Right cardiac atrium (tissue), 5 donors: ENCODE measurements at places on chromosomes 2 and 18.

DNA sequence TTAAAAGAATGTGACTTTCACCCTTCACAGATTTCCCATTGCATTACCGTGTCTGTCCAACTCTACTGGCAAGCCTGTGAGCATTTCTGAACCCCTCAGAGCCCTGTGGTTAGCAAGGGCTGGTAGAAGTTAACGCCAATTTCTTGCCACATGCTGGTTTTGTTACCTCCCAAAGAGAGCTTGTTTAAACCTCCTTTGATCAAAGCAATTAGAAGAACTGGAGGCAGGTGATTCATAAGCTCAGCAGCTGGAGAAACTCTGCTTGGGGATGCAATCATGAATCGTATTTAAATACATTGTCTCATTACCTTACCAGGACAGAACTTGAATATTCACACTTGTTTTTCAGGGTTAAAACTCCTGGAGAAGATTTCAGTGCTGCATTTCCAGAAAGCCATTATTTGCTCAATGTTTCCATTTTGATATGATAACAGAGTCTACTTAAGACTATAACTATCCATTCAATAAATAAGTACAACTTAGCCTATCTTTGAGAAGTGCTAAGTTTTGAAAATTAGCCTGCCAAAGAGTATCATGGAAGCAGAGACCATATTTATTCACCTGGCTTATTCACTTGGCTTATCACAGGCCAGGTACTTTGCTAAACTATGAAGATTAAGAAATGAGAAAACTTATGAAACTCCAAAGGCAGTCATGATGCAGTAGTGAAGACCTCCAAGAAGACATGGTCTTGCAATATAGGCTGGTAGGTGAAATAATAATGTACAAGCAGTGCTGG, 292.8 kb downstream of the INSIG2 start:
- DNase-seq, result no peak

DNA sequence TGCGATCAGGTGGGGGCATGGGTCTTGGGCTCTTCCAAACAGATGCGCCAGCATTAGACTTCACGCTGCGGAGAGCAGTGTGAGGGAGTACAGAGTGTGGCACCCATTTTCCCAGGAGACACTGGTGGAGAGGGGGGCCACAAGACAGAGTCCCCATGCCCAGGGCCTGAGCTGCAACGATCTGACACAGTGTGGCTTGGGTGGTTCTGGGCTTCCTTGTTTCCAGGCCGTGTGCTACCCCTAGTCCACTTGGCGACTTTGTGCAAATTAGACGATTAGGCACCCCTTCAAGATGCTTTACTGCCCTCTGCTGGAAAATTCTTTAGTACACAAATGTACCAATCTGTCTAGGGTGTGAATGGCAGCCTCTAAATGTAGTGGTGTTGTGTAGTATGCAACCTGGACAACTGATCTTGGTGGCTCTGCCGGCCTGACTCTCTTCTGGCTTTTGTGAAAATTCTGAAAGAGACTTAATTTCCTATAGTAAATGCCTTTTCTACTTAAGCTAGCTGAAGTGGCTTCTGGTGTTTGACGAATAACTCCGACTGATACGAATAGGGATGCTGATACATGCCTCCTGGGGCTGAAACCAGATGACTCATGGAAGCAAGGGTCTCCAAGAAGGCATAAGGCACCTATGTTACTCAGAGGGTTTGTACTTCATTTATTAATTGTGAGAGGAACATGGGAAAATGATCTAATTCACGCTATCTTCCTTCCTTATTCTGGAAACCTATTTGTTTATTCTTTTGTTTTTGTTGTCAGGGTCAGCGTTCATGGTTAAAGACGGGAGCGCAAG, 92.3 kb upstream of the SMAD2 start:
- peak; percentile 48 for DNase-seq

DNA sequence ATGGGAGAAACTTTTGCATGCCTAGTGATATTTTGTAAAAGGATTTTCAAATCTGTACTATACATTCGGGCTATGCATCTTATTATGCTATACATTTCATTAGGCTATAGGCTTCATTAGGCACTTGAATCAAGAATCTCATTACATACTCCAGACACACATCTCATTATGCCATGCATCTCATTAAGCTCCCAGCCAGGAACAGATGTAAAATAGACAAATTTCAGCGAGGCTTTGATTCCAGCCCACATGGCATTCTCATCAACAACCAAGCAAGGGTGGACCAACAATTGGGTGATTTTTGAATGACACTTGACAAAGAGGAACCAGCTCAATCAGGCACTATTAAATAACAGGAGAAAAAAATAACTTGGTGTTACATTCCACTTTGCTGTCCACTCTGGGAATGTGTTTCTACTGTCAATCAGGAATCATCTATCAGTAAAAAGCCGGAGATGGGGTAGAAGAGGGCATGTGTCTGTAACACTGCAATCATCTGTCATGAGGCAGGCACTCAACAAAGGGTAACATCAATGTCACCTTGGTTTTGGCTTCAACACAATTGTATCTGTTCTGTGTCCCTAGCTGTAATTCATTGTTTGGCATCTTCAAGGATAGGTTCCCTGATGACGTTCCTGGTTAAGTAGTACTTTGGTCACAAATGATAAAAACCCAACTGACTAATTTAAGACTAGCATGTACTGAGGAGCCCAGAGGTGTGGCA, 498.6 kb downstream of the EPHA4 start:
- DNase-seq, result no peak

DNA sequence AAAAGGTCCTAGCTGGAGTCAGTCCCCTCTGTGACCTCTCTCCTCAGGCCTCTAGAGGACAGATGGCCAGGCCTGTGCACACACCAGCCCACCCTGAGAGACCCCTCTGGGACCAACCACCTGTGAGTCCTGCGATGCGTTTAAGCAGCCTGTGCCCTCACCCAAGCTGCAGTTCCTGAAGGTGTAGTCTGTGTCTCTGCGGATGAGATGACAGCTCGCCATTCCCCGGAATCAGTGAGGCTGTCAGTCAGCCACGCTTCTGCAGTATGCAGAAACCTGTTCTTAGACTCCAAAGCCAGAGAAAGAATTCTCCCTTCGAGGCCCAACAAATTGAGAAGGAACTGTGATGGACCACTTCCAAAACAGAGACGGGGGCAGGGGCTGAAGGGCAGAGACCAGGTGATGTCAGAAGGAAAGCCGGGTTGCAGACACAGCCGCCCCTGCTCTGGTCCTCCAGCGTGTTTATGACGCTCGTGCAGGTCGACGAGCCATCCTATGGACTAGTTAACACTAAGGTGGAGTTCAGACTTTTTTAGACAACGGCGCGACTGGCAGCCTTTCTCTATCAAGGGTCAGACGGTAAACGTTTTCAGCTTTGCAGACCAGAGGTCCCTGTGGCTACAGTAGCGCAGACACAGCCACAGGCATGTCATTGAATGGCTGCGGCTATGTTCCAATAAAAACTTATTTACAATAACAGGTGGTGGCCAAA, 10.2 kb downstream of the MTERF4 start:
- DNase-seq, result no peak

- DNase-seq, result no peak
Measured at GRCh38 chr2:197915548-197916265, 111.3 kb downstream of the PLCL1 start.

- DNase-seq, result no peak
Measured at GRCh38 chr2:219399716-219400478, 12.2 kb upstream of the DNPEP start.

DNA sequence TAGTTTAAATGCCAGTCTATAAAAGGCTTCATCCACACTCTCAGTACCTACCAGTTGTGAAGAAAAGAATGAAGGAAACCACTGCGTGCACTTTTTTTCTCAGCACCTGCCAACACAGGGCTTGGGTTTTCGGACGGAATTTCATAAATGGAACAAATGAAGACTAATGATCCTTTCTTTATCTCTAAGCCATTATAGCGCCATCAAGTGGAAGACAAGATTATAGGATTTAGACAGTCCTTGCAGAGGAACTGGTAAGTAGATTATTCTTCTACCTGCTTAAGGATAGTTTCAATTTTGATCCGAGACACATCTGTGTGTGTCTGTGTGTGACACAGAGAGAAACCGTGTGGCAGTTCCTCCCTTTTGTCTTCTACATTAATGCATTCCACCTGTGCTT, 245.6 kb downstream of the NRXN1 start:
- no peak for DNase-seq
